HuH-7.5 (cell line): ENCODE measurements at places on chromosomes 13 and 19.

DNA sequence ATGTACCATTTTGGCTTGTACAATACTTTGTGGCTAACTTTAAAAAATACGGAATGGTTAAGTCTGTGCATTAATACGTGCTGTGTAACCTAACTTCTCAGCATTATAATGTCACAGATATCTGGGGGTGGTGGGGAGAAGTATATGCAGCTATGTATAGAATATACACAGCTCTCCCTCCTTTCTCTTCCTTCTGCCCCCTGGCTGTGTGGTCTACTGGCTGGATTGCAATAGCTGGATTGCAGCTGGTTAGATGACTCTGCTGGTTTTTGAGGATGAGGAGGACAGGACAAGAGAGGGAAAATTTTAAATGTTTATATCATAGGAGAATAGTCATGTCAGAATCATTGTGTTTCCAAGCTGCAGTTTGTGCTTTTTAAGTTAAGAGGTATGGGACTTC, 9.7 kb downstream of the RNASEH2B start:
- DNase-seq: no peak

GRCh38 chr13:91725646-91726045, 327.2 kb downstream of the GPC5 start:
- no peak for DNase-seq

- DNase-seq: no peak
Observed at GRCh38 chr13:50940509-50940908, 30.9 kb downstream of the RNASEH2B start.

- DNase-seq: no peak
Observed at GRCh38 chr19:40783711-40784110, 5.7 kb downstream of the RAB4B start.

- DNase-seq: no peak
Observed at GRCh38 chr13:72960541-72960940, 98.3 kb upstream of the KLF5 start.

DNA sequence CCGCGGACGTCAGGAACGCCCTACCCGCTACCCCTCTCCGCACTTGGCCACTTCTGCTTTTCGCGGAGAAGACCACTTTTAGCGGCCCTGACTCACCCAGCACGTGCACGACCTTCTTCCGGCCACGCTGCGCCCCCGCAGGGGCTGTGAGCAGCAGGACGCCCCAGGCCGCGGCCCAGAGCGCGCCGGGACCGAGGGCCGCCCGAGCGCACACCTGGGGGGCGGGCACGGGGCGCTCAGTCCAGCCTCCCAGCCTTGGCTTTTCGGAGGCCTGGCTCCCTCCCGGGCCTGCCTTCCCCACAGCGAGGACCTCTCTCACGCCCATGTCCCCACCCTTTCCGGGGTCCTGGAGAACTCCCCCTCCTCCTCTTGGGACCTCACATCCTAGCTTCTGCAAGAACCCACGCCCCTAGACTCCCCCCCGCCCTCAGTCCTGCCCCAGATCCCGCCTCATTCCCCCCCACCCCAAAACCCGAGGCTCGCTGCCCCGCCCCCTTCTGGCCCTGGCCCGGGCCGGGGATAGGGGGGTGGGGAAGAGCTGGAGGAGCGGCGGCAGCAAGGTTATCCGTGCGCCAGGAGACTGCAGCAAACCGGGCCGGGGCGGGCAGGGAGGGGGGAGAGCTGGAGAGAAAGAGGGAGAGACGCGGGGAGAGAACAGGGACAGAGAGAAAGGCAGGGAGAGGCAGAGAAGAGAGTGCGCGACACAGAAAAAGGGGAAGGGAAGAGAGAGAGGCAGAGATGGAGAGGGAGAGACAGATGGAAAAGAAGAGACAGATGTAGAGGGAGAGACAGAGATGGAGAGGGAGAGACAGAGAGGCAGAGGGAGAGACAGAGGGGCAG, 11.5 kb downstream of the TM6SF2 start:
- DNase-seq: peak; percentile 68

- no peak for DNase-seq
Observed at GRCh38 chr13:24636776-24637175, 43.4 kb upstream of the ATP12A start.

DNA sequence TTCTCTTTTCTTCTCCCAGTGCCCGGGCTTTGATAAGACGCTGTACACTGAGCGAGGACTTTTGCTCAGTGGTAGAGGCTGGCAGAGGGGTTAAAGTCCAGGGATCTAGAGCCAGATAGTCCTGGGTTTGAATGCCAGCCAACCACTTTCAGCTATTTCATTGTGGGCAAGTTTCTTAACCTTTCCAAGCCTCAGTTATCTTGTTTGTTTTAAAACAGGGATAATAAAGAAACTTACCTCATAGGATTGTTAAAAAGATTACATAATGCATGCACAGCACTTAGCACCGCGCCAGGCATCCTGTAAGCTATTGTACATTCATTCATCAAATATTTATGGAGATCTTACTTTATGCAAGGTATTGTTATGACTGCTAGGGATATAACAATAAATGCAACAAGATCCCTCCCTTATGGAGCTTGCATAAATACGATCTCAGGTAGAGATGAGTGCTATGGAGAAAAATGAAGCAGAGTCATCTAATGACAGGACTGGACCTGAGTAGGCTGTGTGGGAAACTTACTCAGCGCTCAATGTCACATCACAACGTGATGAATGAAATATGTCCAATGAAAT, 70.8 kb downstream of the LNX2 start:
- no peak for DNase-seq

- DNase-seq: no peak
Observed at GRCh38 chr13:107847406-107847805, 367.9 kb downstream of the LIG4 start.
